NCI-H2171 treated with DMSO at 0.1 percent for 48 hours (cell line): ENCODE measurements at places on chromosomes 1 and 21.
A peak's percentile ranks its signal among the peaks of the same experiment; 100 is the strongest.

- no peak for DNase-seq
Observed at GRCh38 chr21:31987696-31988095, 114.9 kb downstream of the HUNK start.

- DNase-seq: no peak
Observed at GRCh38 chr1:193368302-193368701, 181.9 kb upstream of the B3GALT2 start.

GRCh38 chr21:16834791-16835190 is 678.1 kb upstream of the CXADR start:
- DNase-seq: no peak

GRCh38 chr1:226864311-226864710 is 6.1 kb upstream of the PSEN2 start:
- DNase-seq: no peak

- DNase-seq: peak; percentile 92
Observed at GRCh38 chr1:78004719-78005447, at the start of gene DNAJB4. TSS of gene DNAJB4 (plus strand) at chr1:78004939. CDS start at chr1:78005111, 172 bp downstream.
